Astrocyte of the hippocampus (primary cell): ENCODE measurements at places on chromosomes 5 and 9.

DNA sequence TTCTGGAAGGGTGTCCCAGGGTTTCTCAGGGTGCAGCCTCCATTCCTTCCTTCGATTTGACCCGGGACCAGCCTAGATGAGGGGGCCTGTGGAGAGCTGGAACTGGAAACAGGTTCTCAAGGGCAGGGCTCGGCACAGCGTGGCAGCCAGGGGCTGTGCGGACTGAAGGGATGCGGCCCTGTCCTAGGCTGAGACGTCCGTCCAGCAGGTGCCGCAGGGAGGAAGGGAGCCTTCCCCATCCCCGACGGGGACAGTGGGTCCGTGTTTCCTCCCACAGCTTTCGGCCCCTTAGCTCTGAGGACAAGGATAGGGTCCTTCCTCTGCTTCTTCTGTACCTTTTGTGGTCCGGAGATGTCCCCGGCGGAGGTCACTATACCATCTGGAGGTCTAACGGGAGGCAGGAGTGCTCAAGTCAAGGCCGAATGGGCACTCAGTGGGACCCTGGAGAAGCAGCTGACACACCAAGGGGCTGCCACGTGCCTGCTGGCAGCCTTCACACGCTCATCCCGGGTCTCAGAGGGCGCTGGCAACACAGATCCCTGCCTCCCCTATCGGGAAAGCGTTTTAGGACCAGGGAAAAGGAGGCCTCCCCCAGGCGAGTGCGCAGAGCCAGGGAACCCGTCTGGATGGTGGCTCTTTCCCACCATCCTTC is 49.9 kb downstream of the USP20 start:
- no peak for DNase-seq

GRCh38 chr9:130565792-130566191 is 13.6 kb upstream of the FUBP3 start:
- no peak for DNase-seq

DNA sequence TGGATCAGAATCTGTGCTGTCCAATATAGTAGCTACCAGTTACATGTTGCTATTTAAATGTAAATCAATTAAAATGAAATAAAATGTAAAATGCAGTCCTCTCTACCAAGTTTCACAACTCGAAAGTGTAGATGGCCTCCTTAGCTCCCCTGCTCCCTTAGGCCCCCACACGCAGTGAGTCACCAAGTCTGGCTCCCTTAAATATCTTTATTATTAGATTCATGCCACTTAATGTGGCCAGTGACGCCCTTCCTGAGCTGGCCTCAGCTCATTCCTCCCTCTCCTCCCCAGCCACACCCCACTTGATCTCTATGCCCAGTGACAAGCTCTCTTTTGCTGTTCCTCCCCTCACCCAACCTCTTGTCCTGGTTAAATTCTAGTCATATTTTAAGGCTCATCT is 88.4 kb upstream of the DNAH5 start:
- DNase-seq: peak; percentile 48

GRCh38 chr5:136682986-136683385 is 317.6 kb upstream of the TRPC7 start:
- DNase-seq: no peak

- no peak for DNase-seq
Observed at GRCh38 chr5:8396756-8397155, 527.8 kb downstream of the MTRR start.

DNA sequence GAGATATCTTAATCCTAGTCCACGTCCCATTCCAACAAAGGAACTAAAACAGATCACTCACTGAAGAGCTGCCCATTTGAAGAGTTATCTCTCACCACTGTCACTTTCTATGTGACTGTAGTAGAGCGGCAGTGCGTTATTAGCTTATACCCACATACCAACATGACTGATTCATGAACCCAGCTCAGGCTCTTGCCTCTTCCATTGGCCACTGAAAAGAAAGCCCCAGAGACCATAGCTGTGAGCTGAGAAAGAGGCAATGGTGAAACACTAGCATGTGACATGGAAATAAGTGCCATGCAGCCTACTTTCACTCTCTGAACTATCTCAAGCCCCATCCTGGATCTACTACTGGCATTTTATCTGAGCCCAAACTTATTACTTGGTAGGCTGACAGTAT is 151.7 kb upstream of the MOCS2 start:
- no peak for DNase-seq

DNA sequence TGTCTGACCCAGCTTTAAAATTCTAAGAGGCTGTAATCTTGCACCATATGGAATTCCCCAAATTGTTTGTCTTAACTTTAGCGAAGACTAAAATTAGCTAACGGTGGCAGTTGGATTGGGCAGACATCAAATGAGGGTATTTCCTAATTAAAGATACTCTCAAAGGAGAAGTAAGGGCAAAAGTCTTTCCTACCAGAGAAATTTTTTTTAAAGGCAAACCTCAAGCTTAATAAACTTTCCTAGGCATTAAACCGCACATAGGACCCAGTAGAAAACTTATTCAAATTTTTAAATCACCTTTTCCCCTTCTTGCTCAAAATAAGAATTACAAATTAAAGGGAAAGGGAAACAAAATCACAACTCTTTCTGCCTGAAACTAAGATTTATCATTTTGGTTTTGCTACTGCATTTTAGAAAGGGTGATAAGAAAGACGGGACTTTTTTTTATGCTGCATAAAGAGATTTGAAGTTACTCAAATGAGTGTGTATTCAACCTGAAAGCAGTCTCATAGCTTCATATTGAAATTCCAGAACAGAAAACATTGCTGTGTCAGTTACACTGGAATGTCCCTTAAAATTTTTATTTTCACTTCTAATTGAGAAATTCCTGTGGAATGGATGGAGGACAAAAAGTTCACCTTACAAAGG is 189.1 kb upstream of the PTGER4 start:
- peak; percentile 41 for DNase-seq

- no peak for DNase-seq
Observed at GRCh38 chr9:36263683-36264082, 5.4 kb upstream of the GNE start.

- no peak for DNase-seq
Observed at GRCh38 chr9:89036891-89037290, 45.6 kb downstream of the S1PR3 start.

DNA sequence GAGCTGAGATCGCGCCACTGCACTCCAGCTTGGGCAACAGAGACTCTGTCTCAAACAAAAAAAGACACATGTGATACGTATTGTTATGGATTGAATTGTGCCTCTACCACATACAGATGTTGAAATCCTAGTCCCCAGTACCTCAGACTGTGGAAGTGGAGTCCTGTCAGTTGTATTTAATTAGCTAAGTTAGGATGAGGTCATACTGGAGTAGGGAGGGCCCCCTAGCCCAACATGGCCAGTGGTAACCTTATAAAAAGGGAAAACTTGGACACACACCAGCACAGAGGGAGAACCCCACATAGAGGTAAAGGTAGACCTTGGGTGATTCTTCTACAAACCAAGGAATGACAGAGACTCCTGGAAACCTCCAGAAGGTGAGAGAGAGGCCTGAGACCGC is 119.8 kb downstream of the GADD45G start:
- DNase-seq: no peak

- no peak for DNase-seq
Observed at GRCh38 chr5:124460642-124461041, 285.8 kb downstream of the ZNF608 start.

DNA sequence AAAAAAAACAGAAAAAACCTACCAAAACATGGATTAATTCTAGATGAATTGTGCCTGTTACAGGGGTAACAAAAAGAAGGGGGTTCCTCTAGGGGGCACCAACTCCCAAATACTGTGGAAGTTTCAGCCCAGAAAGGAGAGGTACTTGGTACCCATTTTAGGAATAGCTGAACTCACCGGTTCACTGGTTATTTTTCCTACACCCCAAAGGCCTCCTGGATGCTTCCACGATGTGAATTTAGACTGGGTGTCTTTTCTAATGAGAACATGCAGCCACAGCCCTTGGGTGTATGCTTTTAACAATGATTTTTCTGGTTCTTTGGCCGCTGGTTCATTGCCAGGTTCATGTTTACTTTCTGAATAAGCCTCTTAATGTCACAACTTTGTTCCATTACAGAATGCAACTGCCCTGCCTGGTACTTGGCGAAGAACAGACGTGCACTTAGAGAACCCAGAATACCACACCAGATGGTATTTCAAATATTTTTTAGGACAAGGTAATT is 46.7 kb downstream of the GARNL3 start:
- DNase-seq: peak; percentile 91

DNA sequence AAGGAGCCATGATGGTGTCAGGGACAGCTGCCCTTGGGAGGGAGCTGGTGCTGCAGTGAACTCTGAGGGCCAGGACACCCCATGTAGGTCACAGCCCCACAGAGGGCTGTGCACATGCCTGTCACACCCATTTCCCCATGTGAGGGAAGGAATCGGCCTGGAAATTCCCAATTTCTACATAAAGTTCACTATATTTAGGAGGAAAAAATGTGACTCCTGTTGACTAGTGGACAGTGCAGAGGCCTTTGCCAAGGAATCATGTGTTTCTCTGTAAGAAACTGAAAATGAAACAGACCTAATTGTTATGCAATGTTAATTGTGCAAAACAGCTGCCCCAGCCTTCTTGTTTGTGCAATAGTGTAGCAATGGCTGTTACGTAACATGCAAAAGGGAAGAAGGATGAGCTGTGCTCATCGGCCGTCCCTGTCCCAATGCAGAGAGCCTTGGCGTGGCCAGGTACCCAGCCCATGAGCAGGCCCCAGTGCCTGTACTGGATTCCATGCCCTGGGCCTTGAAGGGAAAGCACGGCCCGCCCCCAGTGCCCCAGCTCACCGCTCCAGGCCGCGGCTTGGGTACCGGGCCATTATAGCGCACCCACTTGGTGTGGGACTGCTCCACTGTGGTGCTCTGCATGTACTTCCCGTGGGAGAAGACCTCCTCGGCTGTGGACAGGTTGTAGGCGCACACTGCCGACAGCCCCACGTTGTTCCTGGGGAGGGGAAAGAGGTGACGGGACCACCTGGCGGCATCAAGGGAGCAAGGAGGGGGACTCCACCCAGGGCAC is 70.0 kb downstream of the SECISBP2 start:
- DNase-seq: no peak

DNA sequence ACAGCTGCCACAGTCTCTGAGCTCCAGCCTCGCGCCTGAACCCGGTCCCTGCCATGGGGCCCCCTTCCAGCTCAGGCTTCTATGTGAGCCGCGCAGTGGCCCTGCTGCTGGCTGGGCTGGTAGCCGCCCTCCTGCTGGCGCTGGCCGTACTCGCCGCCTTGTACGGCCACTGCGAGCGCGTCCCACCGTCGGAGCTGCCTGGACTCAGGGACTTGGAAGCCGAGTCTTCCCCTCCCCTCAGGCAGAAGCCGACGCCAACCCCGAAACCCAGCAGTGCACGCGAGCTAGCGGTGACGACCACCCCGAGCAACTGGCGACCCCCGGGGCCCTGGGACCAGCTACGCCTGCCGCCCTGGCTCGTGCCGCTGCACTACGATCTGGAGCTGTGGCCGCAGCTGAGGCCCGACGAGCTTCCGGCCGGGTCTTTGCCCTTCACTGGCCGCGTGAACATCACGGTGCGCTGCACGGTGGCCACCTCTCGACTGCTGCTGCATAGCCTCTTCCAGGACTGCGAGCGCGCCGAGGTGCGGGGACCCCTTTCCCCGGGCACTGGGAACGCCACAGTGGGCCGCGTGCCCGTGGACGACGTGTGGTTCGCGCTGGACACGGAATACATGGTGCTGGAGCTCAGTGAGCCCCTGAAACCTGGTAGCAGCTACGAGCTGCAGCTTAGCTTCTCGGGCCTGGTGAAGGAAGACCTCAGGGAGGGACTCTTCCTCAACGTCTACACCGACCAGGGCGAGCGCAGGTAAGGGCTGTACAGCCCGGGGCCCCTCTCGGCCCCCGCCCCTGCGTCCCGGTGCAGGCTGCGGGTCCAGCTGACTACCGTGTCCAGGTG is 509 bp downstream of the LVRN start:
- DNase-seq: peak; percentile 67

GRCh38 chr5:126263591-126264184 is 159.5 kb upstream of the GRAMD2B start:
- DNase-seq: no peak

DNA sequence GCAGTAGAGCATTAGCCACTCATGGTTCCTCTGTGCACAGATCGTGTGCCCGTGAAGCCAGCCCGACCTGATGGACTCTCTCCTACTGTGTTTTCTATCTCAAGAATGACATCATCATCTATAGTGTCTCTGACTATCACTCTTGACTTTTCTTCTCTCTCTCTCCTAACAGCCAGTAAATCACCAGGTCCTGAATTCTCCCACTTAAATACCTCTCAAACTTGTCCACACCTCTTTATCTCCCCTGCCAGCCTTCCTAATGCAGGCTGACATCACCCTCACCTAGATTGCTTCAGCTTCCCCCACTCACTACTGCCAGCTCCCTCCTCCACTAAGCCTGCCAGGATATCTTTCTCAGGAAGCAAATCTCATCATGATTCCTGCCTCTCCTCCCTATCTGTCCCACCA is 90.6 kb upstream of the MIER3 start:
- DNase-seq: no peak

DNA sequence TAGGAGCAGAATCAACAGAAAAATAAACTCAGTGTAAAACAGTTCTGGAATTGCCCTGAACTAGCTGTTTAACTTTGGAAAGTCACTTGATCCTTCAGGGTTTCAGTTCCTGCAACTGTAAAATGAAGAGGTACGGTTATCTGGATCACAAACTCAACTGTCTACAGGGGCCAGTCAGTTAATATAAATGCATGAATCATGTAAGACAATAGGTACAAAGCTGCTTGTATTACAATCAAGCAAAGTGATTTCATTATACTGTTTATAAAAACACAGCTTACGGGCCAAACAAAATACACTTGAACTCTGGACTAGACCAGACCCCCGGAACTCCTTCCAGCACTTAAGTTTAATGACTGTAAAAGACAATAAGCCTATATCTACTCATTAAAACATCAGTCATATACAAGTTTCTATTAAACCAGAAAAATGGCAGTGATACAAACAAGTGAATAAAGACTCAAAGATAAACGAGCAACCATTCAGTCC is 73.0 kb downstream of the MRPS27 start:
- peak; percentile 39 for DNase-seq

DNA sequence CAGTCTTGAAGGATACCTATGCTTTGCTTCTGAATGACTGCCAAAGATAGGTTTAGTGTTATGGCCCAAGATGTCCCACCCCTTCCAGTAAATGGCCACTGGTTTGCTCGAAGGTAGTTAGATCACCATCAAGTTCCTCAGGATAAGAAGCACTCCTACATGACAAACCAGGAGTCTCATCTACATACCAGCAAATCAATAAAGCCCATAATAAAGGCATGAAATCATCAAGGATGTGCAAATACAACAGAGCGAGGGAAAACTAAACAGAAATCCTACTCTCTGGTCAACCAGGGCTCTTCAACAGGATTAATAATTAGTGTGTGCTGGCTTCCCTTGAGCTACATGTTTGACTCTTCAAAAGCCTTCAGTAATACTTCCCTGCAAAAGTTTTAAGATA is 141.0 kb downstream of the LHFPL2 start:
- no peak for DNase-seq

DNA sequence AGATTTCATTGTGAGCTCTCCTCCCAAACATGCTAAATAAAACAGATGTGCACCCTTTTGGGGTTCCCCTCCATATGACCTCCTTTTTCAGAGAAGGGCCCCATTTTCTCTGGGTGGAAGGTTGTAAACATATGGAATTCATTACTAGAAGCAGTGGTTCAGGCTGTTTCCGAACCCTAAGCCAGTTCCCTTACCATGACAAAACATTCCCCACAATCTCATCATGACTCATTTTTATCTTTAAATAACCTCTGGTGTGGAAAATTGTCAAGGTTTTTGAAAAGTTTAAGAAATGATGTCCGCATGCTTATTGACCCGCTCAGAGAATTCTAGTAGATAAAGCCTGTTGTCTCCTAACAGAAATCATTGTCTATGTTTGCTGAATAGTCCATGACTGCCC is 127.3 kb upstream of the PIK3R1 start:
- peak; percentile 44 for DNase-seq

- peak; percentile 64 for DNase-seq
Observed at GRCh38 chr9:76996700-76997099, 22.8 kb upstream of the FOXB2 start.
